ENCODE measurements at places on chromosomes 3 and 15. TPM values are rescaled to one million over a fixed set of nuclear protein-coding genes. Genes with fewer than 3 reads are reported as not detected.

DNA sequence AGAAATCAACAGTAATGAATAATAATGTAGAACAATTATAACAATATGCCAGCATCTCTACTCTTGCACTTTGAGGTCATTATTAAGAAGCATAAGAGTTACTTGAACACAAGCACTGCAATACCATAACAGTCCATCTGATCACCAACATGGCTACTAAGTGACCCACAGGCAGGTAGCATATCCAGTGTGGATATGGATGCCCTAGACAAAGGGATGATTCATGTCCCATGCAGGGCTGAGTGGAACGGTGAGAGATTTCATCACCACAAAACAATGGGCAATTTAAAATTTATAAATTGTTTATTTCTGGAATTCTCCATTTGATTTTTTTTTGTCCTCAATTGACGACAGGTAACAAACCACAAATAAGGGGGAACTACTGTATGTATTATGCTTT is 107.7 kb upstream of the TSC22D2 start:
- no peak for DNase-seq

DNA sequence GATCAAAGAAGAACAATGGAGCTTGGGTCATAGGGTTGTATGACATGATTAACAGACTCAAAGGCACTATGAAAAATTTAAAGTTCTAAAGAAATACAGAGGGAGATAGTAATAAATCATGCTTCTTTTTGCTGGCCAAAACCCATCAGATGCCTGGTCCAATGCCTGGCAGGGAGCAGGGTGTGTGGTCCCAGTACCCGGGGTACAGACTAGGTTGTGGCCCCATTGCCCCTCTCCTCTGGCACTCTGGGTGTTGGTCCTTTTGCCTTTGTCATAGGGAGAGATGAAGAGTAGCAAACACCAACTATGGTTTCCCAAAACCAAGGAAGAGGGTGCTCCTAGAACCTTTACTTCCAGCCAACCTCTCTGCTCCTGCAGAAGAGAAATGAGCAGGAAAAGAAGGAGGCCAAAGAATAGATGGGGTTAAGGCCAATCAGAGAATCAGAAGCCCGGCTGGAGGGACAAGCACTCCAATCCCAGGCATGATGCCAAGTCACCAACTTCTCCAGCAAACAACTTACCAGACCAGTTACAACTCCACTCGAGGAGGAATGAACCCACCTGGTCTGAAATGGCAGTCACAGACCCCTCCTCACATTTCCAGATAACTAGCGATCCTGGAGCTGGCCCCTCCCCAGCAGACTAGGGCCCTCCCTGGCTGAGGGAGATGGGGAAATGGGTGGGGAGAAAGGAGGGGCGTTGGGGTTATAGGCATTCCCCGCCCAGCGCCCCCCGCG is 1.8 kb downstream of the IGDCC3 start:
- DNase-seq: no peak

- DNase-seq: no peak
Measured at GRCh38 chr15:70293138-70293537, 195.4 kb upstream of the TLE3 start.

DNA sequence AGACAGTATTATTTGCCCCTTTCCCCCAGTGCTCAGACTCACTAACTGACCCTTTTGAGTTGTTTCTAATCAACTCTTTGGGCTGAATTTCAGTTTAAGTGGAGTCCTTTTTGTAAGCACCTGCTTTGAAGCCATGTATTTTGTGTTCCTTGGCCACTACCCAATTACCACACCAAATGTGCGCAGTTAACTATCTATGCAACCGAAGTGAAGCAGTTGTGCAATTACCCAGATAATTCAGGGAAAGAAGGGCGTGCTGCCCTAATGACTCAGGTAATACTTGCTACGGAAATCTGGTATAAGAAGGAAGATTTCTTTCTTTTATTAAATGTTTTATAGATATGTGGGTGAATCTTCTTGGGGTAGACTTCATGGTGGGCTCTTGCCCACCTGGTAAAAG is 371.9 kb upstream of the TBL1XR1 start:
- DNase-seq: no peak

DNA sequence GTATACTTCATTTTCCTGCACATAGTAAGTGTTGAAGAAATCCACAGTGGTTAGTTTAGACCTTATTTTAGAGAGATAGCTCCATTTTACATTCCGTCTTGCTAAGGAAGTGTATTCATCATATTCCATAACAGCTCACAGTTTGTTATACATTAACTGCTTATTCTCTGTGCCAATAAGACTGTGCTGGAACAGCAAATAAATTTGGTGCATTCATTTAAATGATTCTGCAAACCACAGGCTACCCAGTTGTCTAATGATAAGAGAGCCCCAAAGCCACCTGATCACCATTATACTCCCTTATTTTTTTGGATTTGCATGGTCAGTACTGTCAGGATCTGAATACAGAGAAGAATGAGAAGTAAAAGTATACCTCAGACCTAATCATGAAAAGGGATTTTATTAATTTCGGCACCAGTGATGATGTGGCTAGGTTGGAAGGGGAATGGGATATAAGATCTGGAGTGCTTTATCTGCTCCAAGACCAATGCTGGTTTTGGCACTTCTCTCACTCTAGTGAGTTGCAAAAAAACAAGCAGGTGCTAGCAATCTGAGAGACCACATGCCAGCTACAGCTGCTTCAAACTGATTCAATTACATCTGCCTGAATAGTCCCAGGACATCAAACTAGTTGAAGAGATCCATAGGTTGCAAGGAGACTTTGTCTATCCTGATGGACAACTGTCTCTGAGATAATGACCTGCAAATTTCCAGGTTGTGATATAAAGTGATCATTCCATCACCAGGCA is 254.8 kb downstream of the ZBTB20 start:
- no peak for DNase-seq

GRCh38 chr3:36832406-36832805 is 68.1 kb upstream of the DCLK3 start:
- no peak for DNase-seq

DNA sequence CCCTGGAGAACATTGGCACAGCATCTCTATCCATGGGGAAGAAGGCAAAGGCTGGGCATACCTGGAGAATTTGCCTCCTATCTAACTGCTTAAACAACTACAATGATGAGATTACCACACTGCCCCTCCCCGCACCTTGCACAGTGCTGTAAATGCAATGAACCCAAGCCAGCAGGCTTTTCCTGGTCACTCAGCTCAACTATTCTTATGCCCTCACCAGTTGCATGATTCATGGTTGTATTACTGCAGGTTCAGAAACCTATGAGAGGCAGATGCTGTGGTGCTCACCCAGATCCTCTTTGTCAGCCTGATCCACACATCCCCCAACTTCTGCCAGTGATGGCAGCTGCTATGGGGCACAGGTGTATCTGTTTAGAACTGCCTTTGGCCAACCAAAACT is 77.7 kb upstream of the STAC start:
- DNase-seq: no peak

GRCh38 chr3:12508291-12508700 is 24.0 kb downstream of the TSEN2 start:
- DNase-seq: no peak

- no peak for DNase-seq
Measured at GRCh38 chr15:31324806-31325594, 1.6 kb upstream of the KLF13 start.

- DNase-seq: no peak
Measured at GRCh38 chr15:31402511-31403056, 75.9 kb downstream of the KLF13 start.

DNA sequence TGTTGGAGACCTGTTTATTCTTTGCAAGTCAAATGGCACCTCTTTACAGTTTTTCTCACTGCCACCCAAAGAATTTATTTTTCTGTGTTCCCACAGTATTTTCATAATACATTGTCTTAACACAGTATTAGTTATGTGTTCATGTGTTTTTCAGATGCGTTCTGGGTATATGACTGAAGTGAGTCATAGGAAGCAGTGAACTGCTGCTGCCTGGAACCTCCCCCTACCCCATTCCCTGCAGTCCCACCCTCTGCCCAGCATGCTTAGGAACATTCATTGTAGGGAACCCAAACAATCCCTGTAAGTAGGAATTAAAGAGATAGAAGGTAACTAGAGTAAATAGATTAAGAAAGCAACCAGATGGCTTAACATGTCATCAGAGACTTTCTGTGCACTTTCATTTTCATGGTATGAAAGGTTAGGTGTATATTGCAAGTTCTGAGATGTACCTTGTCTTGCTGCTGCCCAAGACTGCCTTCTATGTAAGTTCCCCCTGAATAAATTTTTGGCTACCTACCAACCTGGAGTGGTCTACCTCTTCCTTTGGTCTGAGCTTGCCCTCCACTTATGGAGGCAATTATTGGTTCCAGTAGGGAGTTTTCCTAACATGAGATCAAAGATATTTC is 21.9 kb upstream of the SQOR start:
- DNase-seq: no peak

DNA sequence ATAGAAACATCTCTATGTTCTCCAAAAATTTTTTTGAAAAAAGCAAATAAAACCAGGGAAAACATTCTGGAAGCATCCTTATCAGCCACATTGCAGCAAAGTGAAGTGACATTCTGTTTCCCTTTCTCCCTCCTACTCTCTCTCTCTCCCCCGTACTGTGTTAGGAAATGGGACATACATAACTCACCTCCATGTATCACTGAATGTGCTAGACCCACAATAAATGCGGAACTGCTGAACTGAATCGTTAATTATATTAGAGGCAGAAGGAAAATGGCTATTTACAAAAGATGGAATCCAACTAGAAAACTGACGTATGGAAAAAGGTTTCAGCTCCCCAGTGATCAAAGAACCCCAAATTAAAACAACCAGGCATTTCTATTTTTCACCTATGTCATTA is 129.8 kb downstream of the MINAR1 start:
- DNase-seq: no peak

DNA sequence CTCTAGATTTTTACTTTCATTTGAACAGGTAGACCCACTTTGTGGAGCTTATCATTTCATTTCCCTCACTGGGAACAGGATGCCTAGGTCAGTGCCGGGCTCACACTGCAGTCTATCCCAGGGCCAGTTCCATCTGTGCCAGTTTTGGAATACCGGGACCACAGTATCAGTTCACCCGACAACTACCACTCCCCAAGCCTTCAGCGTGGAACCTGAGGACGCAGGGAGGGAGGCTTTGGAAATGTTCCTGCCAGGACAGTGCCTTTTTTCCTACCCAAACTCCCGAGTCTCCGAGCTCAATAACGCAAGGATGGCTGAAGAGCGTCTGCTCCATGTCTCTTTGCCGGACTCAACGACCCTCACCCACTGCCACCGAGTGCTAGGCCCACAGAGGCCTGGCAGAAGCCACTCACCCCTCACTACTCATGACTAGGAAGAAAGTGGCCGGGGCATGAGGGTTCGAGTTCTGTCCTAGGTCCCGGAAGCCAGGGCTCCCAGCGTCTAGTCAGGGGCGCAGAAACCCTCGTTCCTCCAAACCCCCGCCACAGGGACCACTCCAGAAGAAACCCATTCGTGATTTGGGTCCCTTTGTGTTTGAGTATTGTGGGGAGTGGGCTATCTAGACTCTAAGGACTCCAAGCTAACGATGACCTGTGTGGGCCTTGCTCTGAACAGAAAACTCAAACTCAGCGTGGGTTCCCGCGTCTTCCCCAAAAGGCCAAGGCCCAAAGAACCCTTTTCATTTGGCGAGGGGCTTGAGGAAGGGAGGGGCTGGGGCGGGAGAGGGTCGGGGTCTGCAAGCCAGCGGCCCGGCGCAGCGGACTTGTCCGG is 11.4 kb downstream of the ZIC1 start:
- DNase-seq: no peak

DNA sequence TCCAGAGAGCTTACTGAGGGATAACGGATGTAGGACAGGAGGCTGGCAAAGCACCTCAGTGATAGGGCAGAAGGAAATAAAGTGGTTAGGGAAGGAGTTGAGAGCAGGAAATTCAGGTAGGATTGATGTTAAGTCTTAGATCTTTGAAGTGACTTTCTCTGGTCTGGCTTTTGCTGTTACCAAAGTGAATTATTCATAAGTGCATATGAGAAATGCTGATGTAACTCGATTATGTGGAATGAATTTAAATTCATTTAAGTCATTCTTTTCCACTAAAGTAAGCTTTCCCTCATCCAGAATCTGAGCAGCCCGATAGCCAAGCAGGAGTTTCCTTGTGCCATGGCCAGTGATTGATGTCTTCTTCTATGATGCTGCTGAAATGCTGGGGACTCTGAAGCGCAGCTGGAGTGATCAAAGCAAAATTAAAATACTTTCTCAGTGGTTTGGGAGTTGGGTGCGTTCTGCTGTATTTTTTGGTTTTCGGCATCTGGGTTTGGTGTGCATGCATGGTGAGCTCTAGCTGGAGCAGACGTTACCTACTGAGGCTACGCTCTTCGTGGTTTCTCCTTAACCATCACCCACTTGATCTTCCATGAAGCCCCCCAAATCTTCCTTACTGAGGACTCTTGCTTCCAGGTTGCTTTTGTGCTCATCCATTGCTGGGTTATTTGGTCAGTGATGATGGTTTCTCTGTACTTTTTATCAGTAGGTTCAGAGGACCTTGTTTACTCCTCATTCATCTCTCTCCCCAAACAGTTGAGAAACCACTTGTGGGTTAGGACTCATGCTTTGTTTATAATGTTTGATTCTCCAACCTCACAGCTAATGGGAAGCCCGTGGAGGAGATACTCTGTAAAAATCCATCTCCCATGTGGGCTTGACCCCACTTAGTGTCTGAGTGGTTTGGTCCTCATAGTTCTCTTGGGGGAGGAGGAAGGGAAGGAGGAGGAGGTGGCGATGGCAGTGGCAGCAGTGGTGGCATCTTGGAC is 72.5 kb downstream of the IGF1R start:
- no peak for DNase-seq

GRCh38 chr15:43913941-43914340 is 87.1 kb downstream of the WDR76 start:
- no peak for DNase-seq

- DNase-seq: no peak
Measured at GRCh38 chr3:8486936-8487335, 14.7 kb upstream of the LMCD1 start.

- DNase-seq: no peak
Measured at GRCh38 chr15:90322538-90322937, 29.5 kb upstream of the ZNF774 start.

GRCh38 chr3:132090921-132091320 is 56.1 kb upstream of the CPNE4 start:
- no peak for DNase-seq

GRCh38 chr3:161393803-161394202 is 22.5 kb upstream of the SPTSSB start:
- no peak for DNase-seq

- DNase-seq: no peak
Measured at GRCh38 chr3:43400781-43401730, 114.7 kb downstream of the SNRK start.

- no peak for DNase-seq
Measured at GRCh38 chr15:101654171-101654570, 2.0 kb upstream of the TM2D3 start.

- no peak for DNase-seq
Measured at GRCh38 chr3:106048946-106049481, 180.2 kb upstream of the CBLB start.

The TEX55 gene
- total RNA-seq: not detected

The SLC25A26 gene
- 18.9 TPM for total RNA-seq

The MFGE8 gene
- total RNA-seq: 69.8 TPM

The DUOXA2 gene
- total RNA-seq: 1.3 TPM

The PEX5L gene
- total RNA-seq: not detected

The ATP8B4 gene
- 5.9 TPM for total RNA-seq

The OR5K2 gene
- not detected for total RNA-seq

The HIGD2B gene
- total RNA-seq: not detected

The PLA1A gene
- 1.9 TPM for total RNA-seq

The CD200 gene
- total RNA-seq: 4.6 TPM

The C15orf62 gene
- total RNA-seq: 0.61 TPM

The TRIM42 gene
- not detected for total RNA-seq

The SLC12A1 gene
- not detected for total RNA-seq

The LPP gene
- total RNA-seq: 258 TPM

All from left colon (tissue), 2 donors.